ENCODE measurements at places on chromosomes 12 and 14.

GRCh38 chr12:52534482-52534881 is 14.3 kb upstream of the KRT5 start:
- no peak for DNase-seq

- DNase-seq: no peak
Observed at GRCh38 chr14:103347091-103347815, 13.2 kb downstream of the EIF5 start.

GRCh38 chr14:77375164-77375950 is 1.5 kb downstream of the TMED8 start:
- no peak for DNase-seq

GRCh38 chr14:28608443-28608842 is 158.1 kb upstream of the FOXG1 start:
- no peak for DNase-seq

GRCh38 chr12:127648321-127648720 is 618.6 kb upstream of the TMEM132C start:
- DNase-seq: no peak

GRCh38 chr14:75531660-75532317 is 9.5 kb downstream of the BATF start:
- DNase-seq: no peak

GRCh38 chr12:59429766-59430165 is 166.1 kb upstream of the SLC16A7 start:
- DNase-seq: no peak

- DNase-seq: no peak
Observed at GRCh38 chr14:101025696-101026095, 122.2 kb upstream of the RTL1 start.

DNA sequence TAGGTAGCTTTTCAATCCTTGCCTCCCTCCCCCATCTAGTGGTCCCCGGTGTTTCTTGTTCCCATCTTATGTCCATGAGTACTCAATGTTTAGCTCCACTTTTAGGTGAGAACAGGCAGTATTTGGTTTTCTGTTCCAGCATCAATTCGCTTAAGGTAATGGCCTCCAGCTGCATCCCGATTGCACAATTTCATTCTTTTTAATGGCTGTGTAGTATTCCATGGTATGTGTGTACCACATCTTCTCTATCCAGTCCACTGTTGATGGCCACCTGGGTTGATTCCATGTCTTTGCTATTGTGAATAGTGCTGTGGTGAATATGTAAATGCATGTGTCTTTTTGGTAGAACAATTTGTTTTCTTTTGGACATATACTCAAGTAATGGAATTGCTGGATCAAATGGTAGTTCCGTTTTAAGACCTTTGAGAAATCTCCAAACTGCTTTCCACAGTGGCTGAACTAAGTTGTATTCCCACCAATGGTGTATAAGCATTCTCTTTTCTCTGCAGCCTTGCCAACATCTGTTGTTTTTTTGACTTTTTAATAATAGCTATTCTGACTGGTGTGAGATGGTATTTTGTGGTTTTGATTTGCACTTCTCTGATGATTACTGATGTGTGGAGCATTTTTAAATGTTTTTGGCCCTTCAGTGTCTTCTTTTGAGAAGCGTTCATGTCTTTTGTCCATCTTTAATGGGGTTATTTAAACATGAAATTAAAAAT is 34.2 kb upstream of the ASPG start:
- no peak for DNase-seq

DNA sequence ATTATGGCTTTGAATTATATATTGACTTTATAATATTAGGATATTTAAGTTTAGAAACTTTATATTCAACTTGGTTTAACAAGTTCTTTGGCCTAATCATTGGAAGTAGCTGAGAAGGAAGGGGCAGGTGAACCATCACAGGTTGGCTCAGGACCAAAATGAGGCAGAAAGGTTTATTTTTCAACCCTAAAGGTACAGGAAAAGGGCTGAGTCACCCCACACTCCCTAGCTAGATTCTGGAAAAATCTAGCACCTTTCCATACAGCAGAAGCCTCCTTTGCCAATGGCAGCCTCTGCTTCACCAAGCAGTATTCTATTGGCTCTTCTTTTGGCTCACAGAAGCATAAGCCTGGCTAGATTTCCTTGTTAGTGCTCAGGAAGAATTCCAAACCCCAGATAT is 19.3 kb upstream of the MED6 start:
- DNase-seq: no peak

DNA sequence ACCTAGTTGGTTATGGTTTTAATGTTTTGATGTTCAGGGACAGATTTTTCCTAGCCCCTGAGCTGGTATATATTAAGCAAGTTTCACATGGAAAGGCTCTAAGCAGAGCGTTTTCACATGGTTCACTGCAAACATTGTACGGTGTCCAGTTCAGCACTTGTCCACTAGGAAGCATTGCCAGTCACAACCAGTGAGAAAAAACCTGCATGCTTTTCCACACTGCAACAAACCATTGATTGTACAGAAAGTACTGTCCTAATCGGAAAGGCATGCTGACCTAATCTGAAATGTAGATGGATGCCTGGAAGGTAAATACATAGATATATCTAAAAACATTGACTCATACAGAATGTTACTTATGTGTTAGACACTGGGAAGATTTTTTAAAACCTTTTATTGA is 25.0 kb upstream of the NPAS3 start:
- no peak for DNase-seq

DNA sequence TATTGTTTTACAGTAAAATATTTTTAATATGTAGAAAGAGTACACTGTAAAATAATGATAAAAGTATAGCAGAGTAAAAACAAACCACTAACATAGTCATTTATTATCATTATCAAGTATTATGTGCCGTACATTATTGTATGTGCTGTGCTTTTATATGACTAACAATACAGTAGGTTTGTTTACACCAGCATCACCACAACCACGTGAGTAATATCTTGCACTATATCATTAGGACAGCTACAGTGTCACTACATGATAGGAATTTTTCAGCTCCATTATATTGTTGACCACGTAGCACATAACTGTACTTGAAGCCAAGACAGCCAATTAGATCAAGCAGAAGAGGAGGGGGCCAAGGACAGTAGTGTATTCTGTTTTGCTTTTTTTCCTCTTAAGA is 415.4 kb downstream of the RAD51B start:
- no peak for DNase-seq

DNA sequence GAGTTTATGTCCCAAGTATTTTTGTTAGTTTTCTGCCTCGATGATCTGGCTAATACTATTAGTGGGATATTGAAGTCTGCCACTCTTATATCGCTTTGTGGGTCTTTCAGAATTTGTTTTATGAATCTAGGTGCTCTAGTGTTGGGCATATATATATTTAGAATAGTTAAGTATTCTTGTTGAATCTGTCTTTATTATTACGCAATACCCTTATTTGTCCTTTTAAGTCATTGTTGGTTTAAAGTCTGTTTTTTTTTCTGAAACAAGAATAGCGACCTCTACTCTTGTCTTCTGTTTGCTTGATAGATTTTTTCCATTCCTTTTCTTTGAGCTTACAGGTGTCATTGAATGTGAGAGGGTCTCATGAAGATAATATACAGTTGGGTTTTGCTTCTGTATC is 239.0 kb downstream of the ASCL1 start:
- DNase-seq: no peak
